Heart left ventricle (tissue), 16 donors: ENCODE measurements at places on chromosomes 7 and 10.

- DNase-seq: no peak
- H3K36me3 ChIP-seq: no peaks in the 10 kb centered on the region
Observed at GRCh38 chr10:65565246-65565645, 1360.6 kb upstream of the LRRTM3 start.

- peaks cover 34% of the 10 kb centered on the region for H3K4me1 ChIP-seq
- no peaks in the 10 kb centered on the region for H3K27me3 ChIP-seq
- H3K36me3 ChIP-seq: peaks cover 45% of the 10 kb centered on the region
- H3K4me3 ChIP-seq: no peak overlapping the region
- H3K27ac ChIP-seq: no peak overlapping the region
Observed at GRCh38 chr7:128833946-128834325, 3.7 kb downstream of the FLNC start.

- H3K27me3 ChIP-seq: no peaks in the 10 kb centered on the region
- H3K36me3 ChIP-seq: no peaks in the 10 kb centered on the region
- H3K4me3 ChIP-seq: no peak overlapping the region
- no peak overlapping the region for H3K27ac ChIP-seq
- no peak for DNase-seq
- H3K4me1 ChIP-seq: no peaks in the 10 kb centered on the region
Observed at GRCh38 chr7:70529914-70530585, 601.9 kb upstream of the GALNT17 start.

DNA sequence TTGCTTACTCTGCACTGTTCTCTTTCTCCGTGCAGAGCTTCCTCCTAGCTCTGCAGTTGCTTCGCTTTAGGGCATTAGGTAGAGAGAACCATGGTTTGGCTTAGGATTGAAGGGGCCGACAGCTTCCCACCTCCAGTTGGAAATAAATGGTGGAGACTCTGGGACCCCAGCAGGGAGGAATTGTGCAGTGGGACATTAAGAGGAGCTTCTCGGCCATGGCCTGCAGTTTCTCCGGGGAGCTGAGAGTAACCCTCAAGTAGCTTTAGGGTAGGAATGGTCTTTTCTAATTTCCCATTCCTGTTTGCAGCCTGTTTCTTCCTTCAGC is 1.2 kb downstream of the SUFU start:
- no peaks in the 10 kb centered on the region for H3K27me3 ChIP-seq
- H3K4me1 ChIP-seq: peaks cover 14% of the 10 kb centered on the region
- H3K27ac ChIP-seq: no peak overlapping the region
- DNase-seq: no peak
- H3K36me3 ChIP-seq: peaks cover 11% of the 10 kb centered on the region

- H3K36me3 ChIP-seq: no peaks in the 10 kb centered on the region
- H3K27ac ChIP-seq: no peak overlapping the region
- H3K27me3 ChIP-seq: no peaks in the 10 kb centered on the region
- peaks cover 4% of the 10 kb centered on the region for H3K4me1 ChIP-seq
- DNase-seq: no peak
- no peak overlapping the region for H3K4me3 ChIP-seq
Observed at GRCh38 chr10:119742947-119743648, 17.2 kb downstream of the INPP5F start.

GRCh38 chr10:118259288-118259906 is 82.7 kb downstream of the FAM204A start:
- H3K27ac ChIP-seq: no peak overlapping the region
- H3K4me1 ChIP-seq: no peaks in the 10 kb centered on the region
- H3K4me3 ChIP-seq: no peak overlapping the region
- no peaks in the 10 kb centered on the region for H3K36me3 ChIP-seq

DNA sequence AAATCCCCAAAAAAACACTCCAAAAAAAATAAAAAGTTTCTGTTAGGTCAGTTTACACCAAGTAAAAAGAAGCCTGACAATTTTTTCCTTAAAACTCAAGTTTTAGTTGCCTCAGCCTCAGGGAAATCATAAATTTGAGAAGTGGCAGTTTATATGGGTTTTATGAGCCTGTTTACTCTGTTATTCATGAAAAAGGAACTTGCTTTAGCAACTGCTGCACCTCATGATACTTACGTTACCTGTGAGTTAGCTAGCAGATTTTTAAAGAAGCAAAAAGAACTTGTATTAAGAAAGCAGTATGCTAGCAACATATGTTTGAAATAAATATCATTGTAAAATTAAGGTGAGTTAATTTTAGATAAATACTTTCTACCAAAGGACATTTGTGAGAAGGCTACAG is 1264.5 kb upstream of the PHF14 start:
- H3K27ac ChIP-seq: no peak overlapping the region

DNA sequence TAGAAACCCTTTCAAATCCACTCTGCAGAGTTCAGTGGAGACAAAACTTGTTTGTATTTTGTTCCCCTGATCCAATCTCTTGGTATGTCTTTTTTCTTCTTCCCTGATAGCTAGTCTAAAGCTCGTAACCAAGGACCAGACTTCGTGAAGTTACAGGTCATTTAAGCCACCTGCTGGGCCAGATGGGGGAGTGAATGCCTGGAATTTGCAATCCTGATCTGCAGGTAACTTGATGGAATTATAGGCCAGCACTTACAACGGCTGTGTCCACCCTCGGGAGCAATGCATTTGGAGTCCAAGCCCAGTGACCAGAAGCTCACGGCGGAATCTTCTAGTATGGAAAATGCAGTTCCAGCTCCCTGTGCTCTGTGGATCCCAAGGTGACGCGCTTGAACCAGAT is 566.9 kb downstream of the TCERG1L start:
- no peaks in the 10 kb centered on the region for H3K27me3 ChIP-seq
- no peak for DNase-seq
- H3K36me3 ChIP-seq: no peaks in the 10 kb centered on the region
- H3K4me3 ChIP-seq: no peak overlapping the region
- H3K4me1 ChIP-seq: no peaks in the 10 kb centered on the region

GRCh38 chr10:80163741-80164341 is 31.3 kb downstream of the PLAC9 start:
- DNase-seq: no peak
- H3K27me3 ChIP-seq: no peaks in the 10 kb centered on the region
- H3K4me1 ChIP-seq: peaks cover 71% of the 10 kb centered on the region
- peak overlapping the region; percentile 68 for H3K27ac ChIP-seq

- DNase-seq: no peak
- no peaks in the 10 kb centered on the region for H3K36me3 ChIP-seq
- no peaks in the 10 kb centered on the region for H3K4me1 ChIP-seq
- no peaks in the 10 kb centered on the region for H3K27me3 ChIP-seq
Observed at GRCh38 chr7:129334473-129334872, 99.8 kb upstream of the STRIP2 start.

DNA sequence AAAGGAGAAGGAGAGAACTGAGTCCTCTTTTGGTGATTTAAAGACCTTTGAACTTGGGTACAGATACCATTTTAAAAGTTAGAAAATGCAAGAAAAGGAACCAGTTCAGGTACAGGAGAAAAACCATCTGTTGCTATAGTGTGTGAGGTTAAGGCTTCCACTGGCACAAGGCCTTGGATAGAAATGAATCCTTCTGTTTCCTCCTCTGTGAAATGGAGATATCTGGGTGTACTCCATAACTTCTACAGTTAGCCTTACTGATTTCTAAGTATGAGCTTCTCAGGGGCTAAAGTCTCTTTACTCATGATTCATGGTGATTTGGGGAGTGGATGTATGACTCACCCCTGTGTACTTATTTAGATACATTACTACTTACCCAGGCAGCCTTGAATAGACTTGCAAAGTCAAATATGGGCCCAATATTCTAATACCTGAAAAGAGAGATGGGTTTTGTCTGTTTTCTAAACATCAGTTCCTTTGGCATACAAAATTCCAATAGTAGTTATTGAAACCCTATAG is 117.2 kb upstream of the ADO start:
- H3K4me1 ChIP-seq: peaks cover 5% of the 10 kb centered on the region
- H3K27ac ChIP-seq: no peak overlapping the region
- H3K36me3 ChIP-seq: no peaks in the 10 kb centered on the region

DNA sequence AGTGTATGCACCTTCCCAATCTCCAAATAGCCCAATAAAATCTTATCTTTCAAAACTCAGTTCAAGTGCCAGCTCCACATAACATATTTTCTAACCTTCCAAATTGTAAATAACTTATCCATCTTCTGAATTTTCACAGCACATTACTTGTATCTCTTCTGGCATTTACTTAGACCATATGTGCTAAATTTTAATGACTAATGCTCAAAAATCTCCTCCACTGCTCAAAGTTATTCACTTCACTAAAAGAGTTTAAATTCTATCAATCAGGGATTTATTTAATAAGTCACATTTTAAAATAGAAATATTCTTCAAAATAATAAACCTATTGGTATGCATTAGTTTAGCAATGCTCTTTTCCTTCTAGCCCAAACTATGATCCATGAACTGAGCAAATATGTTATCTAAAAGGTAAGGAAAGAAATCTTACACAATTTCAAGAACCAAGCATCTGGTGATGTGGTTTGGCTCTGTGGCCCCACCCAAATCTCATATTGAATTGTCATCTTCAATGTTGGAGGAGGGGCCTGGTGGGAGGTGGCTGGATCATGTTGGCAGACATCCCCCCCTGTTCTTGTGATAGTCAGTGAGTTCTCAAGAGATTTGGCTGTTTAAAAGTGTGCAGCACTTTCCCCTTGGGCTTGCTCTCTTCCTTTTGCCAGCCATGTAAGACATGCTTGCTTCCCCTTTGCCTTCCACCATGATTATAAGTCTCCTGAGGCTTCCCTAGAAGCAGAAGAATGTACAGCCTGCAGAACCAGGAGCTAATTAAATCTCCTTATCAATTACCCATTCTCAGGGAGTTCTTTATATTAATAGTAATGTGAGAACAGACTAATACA is 28.1 kb upstream of the GPR22 start:
- no peak overlapping the region for H3K27ac ChIP-seq
- H3K36me3 ChIP-seq: no peaks in the 10 kb centered on the region
- no peak overlapping the region for H3K4me3 ChIP-seq
- H3K27me3 ChIP-seq: no peaks in the 10 kb centered on the region
- peaks cover 9% of the 10 kb centered on the region for H3K4me1 ChIP-seq
- no peak for DNase-seq

GRCh38 chr10:93267521-93267920 is 193.8 kb downstream of the CYP26A1 start:
- H3K27ac ChIP-seq: no peak overlapping the region
- no peaks in the 10 kb centered on the region for H3K4me1 ChIP-seq
- H3K27me3 ChIP-seq: no peaks in the 10 kb centered on the region
- H3K36me3 ChIP-seq: no peaks in the 10 kb centered on the region
- H3K4me3 ChIP-seq: no peak overlapping the region

- H3K4me1 ChIP-seq: no peaks in the 10 kb centered on the region
- H3K36me3 ChIP-seq: peaks cover 2% of the 10 kb centered on the region
- no peak for DNase-seq
- no peak overlapping the region for H3K4me3 ChIP-seq
- no peaks in the 10 kb centered on the region for H3K27me3 ChIP-seq
Observed at GRCh38 chr7:133354546-133355324, 101.9 kb downstream of the EXOC4 start.

- no peaks in the 10 kb centered on the region for H3K27me3 ChIP-seq
- no peak overlapping the region for H3K4me3 ChIP-seq
- no peaks in the 10 kb centered on the region for H3K36me3 ChIP-seq
- H3K27ac ChIP-seq: no peak overlapping the region
- no peaks in the 10 kb centered on the region for H3K4me1 ChIP-seq
Observed at GRCh38 chr10:29826221-29826620, 191.4 kb upstream of the SVIL start.

GRCh38 chr10:16854623-16855022 is 37.4 kb upstream of the RSU1 start:
- no peaks in the 10 kb centered on the region for H3K36me3 ChIP-seq
- DNase-seq: no peak
- H3K4me1 ChIP-seq: peaks cover 3% of the 10 kb centered on the region

DNA sequence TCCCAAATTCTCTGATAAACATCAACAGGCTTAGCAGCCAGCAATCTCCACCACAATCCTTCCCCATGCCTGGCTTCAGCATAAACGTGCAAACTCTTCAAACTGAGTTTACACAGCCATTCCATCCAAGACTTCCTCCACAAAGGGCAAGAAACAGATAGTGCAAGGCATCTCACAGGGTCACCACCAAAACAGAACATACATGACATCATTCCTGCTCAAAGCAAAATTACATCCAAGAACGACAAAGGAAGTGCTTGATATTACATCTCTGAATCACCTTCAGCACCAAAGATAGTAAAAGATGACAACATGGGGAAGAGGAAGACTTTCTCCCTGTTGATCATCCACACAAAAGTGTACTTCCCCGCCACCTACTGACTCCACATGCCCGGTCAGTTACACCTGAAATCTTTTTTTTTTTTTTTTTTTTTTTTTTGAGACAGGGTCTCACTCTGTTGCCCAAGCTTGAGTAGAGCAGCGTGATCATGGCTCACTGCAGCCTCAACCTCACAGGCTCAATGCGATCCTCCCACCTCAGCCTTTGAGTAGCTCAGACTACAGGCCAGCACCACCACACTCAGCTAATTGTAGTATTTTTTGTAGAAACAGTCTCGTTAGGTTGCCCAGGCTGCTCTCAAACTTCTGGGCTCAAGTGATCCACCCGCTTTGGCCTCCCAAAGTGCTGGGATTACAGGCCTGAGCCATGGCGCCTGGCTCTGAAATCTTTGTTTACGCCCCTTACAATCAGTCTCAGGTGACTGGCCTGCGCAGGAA is 127.5 kb downstream of the PARD3 start:
- H3K4me3 ChIP-seq: no peak overlapping the region
- DNase-seq: no peak
- H3K27ac ChIP-seq: no peak overlapping the region
- H3K4me1 ChIP-seq: peaks cover 6% of the 10 kb centered on the region
- no peaks in the 10 kb centered on the region for H3K27me3 ChIP-seq

- DNase-seq: no peak
- H3K4me1 ChIP-seq: no peaks in the 10 kb centered on the region
- H3K27ac ChIP-seq: no peak overlapping the region
Observed at GRCh38 chr7:71871446-71871845, 540.7 kb downstream of the CALN1 start.

- no peaks in the 10 kb centered on the region for H3K4me1 ChIP-seq
- H3K36me3 ChIP-seq: no peaks in the 10 kb centered on the region
- H3K4me3 ChIP-seq: no peak overlapping the region
- DNase-seq: no peak
- no peaks in the 10 kb centered on the region for H3K27me3 ChIP-seq
Observed at GRCh38 chr7:100394077-100394476, 20.8 kb downstream of the PILRA start.

GRCh38 chr7:1856888-1857441 is 186.9 kb downstream of the ELFN1 start:
- no peak overlapping the region for H3K27ac ChIP-seq
- no peaks in the 10 kb centered on the region for H3K4me1 ChIP-seq
- DNase-seq: peak; percentile 44
- H3K27me3 ChIP-seq: no peaks in the 10 kb centered on the region

- H3K27me3 ChIP-seq: no peaks in the 10 kb centered on the region
- no peak for DNase-seq
- H3K27ac ChIP-seq: no peak overlapping the region
- H3K4me1 ChIP-seq: no peaks in the 10 kb centered on the region
- H3K4me3 ChIP-seq: no peak overlapping the region
Observed at GRCh38 chr10:10054466-10054865, 963.2 kb upstream of the CELF2 start.
